ENCODE measurements at places on chromosomes 6 and 20.

- no peak for DNase-seq
These were observed 83.3 kb downstream of the SMPDL3A start for GRCh38 chr6:122872311-122872710.

DNA sequence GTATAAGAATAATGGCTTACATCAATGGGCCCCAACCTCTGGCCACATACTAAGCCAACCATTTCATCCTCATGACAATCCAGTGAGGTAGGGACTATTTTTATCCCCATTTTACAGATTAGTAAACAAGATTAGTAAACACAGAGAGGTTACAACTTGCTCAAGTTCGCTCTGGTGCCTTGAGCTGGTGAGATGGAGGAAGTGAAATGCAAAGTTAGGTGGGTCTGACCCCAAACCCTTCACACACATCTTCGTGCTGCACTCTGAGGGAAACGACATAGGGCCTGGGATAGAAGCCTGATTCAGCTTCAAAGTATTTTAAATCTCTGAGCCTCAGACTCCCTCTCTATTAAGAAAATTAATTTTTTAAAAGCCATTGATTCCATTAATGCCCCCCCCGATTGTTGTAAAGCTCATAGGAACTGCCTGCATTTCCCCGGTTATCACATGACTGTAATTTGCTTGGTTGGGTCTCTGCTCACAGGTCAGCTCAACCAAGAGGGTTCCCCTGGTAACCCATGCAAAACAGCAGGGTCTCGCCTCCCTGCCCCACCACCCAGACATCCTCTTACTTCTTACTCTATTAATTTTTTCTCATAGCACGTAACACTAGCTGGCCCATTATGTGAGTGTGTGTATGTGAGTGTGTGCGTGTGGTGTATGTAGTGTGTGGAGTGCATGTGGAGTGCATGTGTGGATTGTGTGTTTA is 221.2 kb downstream of the MAFB start:
- DNase-seq: no peak

- peak; percentile 1 for DNase-seq
These were observed 37.0 kb downstream of the MAK start for GRCh38 chr6:10801224-10801848.

- no peak for DNase-seq
These were observed 111.9 kb downstream of the ANKRD60 start for GRCh38 chr20:58116505-58116904.

GRCh38 chr20:56976336-56976735 is 290.1 kb downstream of the BMP7 start:
- no peak for DNase-seq

- DNase-seq: no peak
These were observed 465.3 kb upstream of the SYNCRIP start for GRCh38 chr6:86107985-86108384.

DNA sequence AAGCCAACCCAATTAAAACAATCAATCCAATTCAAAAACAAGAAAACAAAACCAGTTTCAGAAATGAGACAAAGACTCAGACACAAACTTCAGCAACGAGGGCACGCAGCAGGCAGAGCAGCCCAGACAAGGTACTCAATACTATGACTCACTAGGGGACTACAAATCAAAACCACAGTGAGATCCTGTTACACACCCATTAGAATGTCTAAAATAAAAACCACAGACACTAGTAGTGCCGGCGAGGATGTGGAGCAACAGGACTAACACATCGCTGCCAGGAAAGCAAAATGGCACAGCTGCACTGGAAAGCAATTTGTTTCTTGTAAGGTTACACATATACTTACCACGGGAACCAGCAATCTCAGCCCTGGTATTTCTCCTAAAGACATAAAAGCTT is 28.4 kb upstream of the MAS1L start:
- DNase-seq: peak; percentile 7

DNA sequence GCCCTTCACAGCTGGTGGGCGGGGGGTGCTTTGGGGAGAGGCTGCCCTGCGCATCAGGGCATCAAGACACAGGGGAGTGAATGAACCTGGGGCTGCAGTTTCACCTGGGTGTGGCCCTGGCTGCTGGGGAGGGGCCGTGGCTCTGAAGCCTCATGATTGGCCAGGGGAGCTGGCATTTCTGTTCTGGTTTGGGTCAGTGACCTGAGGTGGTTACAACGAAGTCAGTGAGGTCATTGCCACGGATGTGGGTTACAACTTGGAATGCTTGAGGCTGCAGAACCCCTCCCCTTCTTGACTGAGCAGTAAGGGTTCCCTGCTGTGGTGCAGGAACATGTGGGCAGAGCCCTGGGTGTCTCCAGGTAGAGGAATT is 3.0 kb downstream of the TCEA2 start:
- DNase-seq: peak; percentile 48

DNA sequence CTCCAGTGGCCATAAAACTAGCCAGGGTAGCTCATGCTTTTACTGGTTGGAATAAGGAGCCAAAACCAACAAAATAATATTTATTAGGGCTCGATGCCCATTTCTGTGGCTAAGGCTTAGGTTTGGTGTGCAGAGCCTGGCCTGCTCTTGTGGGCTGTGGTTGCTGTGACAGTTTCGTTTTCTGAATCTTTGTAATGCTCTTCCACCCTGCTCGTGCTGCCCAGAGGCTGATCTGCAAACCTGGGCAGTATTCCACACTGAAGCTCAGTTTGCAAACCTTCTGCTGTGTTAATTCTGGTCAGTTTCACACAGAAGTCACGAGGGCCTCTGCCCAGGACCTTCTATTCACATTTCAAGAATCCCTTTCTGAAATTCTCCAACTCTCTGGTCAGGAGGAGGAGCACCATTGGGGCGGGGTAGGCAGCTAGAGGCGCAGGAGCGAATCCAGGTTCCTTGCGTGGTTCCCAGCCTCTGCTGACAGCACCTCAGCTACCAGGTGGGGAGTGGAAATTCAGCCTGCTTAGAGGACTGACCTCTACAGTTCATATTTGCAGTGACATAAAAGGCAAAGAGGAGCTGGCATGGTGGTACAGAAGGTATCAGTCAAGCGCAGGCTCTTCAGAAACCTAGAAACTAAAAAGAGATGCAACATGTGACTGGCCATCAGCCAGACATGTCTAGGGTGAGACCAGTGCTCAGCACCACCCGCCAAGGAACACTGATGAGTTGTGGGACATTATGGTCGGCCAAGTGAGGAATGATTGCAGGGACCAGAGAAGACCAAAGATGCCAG is 14.3 kb upstream of the C20orf144 start:
- DNase-seq: no peak

- no peak for DNase-seq
These were observed 63.9 kb downstream of the CHMP4B start for GRCh38 chr20:33875055-33875454.

- DNase-seq: no peak
These were observed 32.4 kb downstream of the AAR2 start for GRCh38 chr20:36268440-36269342.

- DNase-seq: no peak
These were observed 8.8 kb downstream of the STX16 start for GRCh38 chr20:58659841-58660240.

GRCh38 chr20:4709261-4710105 is 12.2 kb upstream of the PRND start:
- no peak for DNase-seq

- no peak for DNase-seq
These were observed 249.2 kb upstream of the PRDM1 start for GRCh38 chr6:105836889-105837288.

- no peak for DNase-seq
These were observed 84.4 kb downstream of the SYNE1 start for GRCh38 chr6:152552616-152553209.

- DNase-seq: no peak
These were observed at the start of gene PLCB4 for GRCh38 chr20:9068841-9069663. TSS of gene PLCB4 (plus strand) at chr20:9069087. CDS start at chr20:9307815, 238,728 bp downstream.

- DNase-seq: no peak
These were observed 58.6 kb downstream of the FOXA2 start for GRCh38 chr20:22525821-22526220.

- DNase-seq: no peak
These were observed 31.9 kb downstream of the MYH7B start for GRCh38 chr20:34987288-34988190.

DNA sequence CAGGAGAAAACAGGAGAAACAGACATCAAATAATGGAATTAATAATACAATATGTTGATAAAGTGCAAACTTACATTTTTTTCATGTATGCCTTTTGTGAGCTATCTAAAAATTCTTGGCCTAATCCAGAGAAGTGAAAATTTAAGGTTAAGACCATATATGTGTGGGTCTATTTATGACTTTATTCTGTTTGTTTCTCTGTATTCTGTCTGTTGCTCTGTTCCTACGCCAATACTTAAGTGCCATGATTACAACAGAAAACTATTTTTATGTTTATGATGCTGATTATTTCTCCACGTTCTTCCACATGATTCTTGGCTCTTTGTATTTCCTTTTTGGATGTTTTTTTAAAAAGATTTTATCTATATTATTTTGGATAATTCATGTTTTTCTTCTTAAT is 109.6 kb upstream of the MAP3K4 start:
- DNase-seq: no peak

- DNase-seq: no peak
These were observed 140.6 kb upstream of the BEND6 start for GRCh38 chr6:56814308-56814707.

DNA sequence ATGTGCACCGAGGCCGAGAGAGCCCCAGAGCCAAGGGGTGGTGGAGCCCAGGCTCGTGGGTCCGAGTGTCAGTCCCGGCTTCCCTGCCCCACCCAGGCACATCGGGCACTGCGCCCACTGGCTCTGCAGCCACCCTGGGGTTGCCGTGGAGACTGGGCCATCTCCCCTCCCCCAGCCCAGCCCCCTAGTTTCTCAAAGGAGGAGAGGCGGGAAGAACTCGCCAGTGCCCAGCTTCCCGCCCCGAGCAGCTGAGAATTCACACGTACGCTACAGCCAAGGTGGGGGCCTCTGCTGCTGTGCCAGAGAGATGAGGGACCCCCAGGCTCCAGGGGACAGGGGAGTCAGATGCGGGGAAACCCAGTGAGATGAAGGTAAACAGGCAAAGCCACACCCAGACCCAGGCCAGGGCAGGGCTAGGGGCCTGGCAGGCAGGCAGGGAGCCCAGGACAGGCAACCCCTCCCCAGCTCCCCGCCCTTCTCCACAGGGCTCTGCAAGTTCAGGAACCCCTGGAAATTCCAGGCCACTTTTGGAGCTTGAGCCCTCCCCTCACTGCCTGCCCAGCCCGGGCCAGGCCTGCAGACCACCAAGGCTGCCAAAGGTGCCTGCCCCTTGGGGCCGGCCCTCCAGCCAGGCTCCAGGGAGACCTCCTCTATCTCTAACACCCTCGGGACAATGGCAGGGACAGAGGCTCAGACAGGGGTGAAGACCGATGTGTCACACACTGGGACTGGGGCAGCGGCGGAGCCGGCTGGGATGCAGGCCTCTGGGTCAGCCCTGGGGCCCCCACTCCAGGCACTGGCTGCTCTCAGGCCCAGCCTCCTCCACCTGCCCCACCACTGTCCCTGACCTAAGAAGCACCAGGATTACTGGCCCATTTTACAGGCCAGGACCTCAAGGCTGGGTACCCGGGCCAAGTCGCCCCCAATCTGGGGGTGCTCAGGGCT is 6.0 kb downstream of the LAMA5 start:
- DNase-seq: no peak

- DNase-seq: no peak
These were observed 37.8 kb downstream of the CPXM1 start for GRCh38 chr20:2762578-2763131.

GRCh38 chr6:6597682-6598081 is 9.2 kb downstream of the LY86 start:
- no peak for DNase-seq

GRCh38 chr20:41939659-41940058 is 321.5 kb upstream of the CHD6 start:
- DNase-seq: no peak

- DNase-seq: no peak
These were observed 48.9 kb downstream of the EBF4 start for GRCh38 chr20:2741463-2741862.

- no peak for DNase-seq
These were observed 54.9 kb downstream of the MAP3K5 start for GRCh38 chr6:136737374-136737844.

DNA sequence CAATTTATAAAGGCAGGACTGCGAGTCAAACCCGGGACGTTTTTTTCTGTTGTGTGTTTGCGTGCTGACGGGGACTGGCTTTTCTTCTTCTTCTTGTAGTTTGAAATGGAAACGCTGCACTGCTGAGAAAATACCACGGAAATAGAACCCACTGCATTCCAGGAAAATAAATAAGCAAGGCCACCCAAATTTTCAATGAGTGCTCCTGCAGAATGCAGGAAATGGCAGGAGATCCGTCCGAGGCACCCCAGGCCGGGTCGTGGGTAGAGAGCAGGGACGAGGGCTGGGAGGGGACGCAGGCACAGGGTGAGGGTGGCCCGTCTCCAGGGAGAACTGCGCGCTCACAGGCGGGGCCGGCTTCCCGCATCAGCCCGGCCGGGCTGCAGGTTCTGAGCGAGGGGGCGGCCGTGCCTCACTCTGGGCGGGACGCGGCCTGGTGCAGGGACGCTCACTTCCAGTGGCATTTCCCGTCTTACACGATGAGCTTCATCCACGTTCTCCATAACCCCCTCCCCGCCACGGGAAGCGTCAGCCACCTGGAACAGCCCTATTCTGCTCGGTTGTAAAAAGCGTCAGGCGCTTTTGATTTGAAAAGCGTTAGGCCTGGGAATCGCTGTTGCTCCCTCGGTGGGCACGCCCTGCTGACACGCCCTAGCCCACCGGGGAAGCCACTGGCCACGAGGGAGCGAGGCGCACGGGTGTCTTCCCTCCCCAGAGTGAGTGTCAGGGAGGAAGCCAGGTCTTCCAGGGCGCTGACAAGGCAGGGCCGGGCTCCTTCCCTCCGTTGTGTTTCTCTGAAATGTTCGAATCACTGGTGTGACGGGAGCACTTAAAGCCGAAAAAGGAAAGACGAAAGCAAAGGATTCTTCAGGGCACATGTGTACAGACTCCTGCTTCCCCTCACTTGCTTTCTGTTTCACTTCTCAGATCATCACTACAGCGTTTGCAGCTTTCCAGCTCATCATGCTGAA is 17.9 kb upstream of the EXOC2 start:
- DNase-seq: peak; percentile 14

DNA sequence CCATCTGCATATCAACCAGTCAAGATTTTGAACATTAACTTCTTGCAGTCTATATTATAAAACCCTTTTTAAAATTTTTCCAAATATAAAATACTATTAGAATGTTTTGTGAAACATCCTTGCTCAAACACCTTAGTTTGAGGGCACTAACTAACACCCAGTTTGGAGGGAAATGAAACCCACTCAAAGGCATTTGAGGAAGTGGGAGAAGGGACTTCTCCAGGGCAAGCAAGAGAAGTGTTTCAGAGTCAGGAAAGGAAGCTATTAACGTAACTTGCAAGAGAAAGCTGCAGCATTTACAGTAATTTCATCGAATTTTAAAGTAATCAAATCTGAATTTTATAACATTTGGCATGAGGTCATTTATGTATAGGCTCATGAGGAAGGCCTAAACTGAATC is 21.3 kb downstream of the MTFR2 start:
- DNase-seq: no peak

- no peak for DNase-seq
These were observed 16.1 kb upstream of the RAB22A start for GRCh38 chr20:58293453-58293852.
